Nucleus accumbens (tissue), 56 donors: ENCODE measurements at places on chromosomes 13 and 19.

DNA sequence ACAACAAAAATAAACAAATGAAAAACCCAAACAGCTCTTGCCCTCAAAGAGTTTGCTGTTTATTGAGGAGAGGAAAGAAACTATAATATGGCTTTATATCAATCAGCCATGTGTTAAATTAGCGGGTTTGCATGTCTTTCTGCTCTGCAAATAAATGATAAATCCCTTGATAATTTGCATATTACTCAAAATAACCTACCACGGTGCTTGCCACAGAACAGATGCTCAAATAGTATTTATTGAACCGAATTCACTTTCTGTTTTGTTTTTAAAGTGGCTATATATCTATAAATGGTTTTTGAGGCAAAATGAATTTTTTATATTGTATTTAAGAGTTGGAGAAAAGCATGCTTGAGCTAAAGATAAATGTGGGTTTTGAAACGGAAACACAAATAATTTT is 428.1 kb downstream of the ITGBL1 start:
- no peak for DNase-seq

DNA sequence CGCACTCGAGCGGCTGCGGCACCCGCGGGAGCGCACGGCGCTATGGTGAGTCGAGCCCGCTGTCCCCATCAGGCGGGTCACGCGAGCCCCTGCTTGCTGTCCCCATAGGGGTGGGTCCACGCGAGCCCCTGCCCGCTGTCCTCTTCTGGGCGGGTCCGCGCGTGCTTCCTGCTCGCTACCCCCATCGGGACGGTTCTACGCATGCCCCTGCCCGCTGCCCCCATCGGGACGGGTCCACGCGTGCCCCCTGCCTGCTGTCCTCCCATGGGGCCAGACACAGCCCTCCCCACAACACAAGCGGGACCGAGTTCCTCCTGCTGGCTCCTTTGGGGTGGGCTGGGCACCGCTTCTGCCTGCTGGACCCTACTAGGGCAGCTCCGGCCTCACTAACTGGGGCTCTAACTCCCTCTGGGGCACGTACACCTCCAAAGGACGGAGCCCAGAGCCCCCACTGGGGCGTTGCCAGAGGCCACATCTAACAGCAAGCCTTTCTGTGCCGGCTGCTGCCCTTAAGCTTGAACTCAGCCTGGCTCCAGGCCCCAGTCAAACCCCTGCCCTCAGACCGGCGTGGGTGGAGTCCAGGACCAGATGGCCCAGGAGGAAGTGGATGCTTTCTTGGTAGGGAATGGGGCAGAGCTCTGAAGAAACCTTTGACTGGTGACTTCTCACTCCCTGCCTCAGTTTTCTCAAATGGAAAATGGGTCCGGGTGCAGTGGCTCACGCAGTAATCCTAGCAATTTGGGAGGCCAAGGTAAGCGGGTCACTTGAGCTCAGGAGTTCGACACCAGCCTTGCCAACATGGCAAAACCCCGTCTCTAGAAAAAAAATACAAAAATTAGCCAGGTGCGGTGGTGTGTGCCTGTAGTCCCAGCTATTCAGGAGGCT is 722 bp downstream of the COLGALT1 start:
- peak; percentile 30 for DNase-seq

DNA sequence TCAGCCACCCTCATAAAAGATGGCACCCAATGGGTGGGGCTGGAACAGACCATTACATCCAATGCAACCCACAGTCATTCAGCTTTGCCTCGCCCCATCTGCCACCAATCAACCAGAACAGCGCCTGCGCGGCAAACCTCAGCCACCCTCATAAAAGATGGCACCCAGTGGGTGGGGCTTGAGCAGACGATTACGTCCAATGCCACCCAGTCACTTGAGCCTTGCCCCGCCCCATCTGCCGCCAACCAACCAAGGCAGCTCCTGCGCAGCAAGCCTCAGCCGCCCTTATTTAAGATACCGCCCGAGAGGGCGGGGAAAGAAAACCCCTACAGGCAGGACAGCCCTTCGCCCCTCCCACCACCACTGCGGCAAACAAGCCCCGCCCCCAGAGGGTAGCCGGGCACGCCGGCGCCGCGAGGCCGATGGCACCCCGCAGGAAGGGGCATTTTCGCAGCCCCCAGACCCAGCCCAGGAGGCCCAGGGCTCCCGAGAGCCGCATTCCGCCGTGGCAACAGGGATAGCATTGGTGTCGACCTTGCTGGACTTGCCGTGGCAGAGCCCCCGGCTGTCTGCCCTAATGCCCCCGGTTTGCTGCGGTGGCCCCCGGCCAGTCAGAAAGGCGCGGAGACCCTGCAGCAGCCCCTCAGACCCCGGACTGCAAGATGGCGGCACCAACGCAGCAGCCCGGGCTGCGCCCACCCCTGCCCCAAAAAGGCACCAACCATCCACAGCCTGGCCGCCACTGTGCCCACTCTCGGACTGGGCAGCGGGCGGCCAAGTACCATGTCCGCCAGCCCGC is 675 bp downstream of the PEG3 start:
- peak; percentile 96 for DNase-seq

- no peak for DNase-seq
These were observed 13.9 kb upstream of the DACH1 start for GRCh38 chr13:71880753-71881541.

DNA sequence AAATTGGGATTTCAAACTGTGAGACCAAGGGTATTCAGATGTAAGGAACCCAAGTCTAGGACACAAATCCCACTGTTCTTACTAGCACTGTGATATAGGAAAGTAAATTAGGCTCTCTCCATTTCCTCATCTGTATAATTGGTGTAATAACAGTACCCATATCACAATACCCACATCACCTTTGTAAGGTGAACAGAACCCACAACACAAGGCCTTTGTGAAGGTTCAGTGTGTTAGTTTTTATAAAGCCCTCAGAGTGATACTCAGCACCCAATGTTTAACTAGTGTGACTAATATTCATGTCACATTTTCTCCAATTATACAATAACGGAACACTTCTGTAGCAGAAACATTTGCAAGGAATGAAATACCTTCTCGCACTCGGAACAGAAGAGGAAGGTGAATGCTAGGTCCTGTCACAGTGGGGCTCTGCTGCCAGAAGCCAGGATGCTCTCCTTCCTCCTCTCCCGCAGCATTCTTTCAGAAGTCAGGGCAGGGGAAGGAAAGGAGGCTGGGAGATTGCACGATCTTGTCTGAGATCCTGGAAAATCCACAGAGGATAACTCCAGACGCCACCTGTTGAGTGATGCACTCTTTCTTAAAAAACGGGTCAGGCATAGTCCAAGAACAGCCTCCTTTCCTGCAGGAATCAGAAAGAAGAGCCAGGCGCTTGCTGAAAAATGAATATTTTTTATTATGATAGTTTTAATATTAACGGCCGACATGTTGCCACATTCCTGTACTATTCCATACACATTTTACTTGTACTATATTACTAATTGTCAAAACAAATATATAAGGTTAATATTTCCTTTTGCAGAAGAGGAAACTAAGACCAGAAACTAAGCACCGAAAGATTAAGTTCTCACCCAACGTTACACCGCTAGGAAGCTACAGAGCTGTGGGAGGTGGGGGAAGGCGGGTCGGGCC is 762 bp downstream of the ZNF45 start:
- no peak for DNase-seq

DNA sequence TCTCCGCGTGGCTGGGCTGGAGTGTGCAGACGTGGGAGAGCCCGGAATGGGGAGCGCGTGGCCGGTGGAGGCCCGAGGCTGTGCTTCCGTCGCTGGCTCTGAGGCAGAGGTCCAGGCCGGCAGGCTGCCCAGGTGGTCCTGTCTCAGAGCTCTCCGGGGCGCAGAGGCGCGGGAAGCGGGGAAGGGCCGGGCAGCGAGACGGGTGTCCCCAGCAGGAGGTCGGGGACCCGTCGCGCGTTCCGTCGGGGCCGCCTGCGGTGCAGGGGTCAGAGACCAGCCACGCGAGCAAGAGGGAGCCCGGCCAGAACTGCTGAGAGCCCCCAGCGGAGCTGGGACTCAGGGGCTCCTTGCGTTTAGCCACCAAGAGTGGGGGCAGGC is 1.3 kb upstream of the C1QTNF9 start:
- no peak for DNase-seq

GRCh38 chr13:78265098-78265497 is 338.3 kb downstream of the POU4F1 start:
- no peak for DNase-seq

DNA sequence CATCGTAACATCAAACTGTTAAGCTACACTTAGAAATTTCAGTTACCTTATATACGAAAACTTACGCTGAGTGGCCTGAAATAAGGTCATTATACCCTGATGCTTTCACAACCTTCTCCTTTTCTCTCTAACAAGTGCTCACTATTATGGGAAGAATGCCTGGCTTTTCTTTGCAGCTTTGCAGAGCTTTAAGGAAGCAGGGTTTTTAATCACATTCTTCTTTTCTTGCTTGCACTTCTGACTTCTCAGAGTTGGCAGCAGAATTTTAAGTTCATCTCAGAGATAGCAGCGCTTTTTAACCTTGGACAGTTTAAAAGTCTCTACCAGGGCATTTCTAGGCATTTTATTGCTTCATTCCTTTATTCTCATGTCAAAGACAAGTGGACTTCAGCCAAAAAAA is 285.1 kb downstream of the SPRY2 start:
- no peak for DNase-seq

GRCh38 chr13:55553701-55554100 is 1587.0 kb upstream of the PRR20A start:
- no peak for DNase-seq

GRCh38 chr19:29724102-29724641 is 9.1 kb upstream of the C19orf12 start:
- DNase-seq = peak; percentile 35

- no peak for DNase-seq
These were observed 2.0 kb downstream of the ZNF792 start for GRCh38 chr19:34961775-34962686.

- DNase-seq = no peak
These were observed 223.8 kb downstream of the TDRD3 start for GRCh38 chr13:60620611-60621395.
